ENCODE measurements at places on chromosomes 4 and X. TPM values are rescaled to one million over a fixed set of nuclear protein-coding genes. Genes with fewer than 3 reads are reported as not detected.

DNA sequence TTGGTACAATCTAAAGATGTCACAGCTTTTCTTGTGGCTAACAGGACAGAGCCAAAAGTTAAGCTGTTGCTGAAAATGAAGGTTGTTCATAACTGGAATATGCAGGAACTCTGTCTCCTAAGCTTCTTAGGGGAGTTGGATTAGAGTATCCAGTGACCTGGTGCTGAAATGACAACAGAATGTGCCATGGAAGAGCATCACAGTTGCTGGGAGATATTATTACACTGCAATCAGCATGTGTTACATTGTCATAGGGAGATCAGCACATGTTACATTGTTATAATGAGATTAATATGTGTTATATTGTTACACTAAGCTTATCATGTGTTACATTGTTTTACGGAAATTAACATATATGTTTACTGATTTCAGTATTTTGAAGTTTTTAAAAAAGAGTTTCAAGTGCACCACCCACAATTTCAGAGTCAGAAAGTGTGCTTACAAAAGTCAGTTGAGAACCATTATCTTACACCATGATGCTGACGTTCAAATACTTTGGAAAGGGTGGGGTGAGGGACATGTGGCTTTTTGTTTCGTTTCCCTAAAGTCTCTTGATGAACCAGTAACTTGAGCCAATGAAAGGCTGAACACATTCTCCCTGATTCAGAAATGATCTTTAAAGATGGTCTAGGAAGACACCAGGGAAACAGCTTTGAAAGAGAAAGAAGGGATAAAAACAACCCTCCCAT is 113.4 kb downstream of the DRD5 start:
- peak; percentile 45 for DNase-seq

DNA sequence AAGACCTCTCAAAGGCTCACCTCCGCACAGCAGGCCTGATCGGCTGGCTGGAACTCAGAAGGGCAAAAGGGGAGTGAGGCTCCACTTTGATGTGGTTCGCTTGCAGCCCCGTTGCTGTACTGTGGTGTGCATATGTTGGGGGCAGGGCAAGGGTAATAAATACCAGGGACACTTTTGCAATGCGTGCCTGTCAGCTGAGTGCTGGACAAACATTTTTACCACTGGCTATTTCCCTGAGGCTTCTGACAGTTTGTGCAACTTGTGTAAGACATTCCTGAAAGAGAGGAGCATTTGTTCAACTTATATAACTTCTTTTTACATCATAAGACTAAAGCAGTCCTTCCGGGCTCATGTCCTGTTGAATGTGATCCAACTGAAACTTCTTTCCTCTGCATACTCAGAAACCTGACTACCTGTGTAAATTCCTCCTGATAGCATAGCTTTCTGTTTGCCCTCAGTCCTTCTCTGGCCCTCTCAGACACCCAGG is 82.3 kb downstream of the SPRY1 start:
- peak; percentile 17 for DNase-seq

DNA sequence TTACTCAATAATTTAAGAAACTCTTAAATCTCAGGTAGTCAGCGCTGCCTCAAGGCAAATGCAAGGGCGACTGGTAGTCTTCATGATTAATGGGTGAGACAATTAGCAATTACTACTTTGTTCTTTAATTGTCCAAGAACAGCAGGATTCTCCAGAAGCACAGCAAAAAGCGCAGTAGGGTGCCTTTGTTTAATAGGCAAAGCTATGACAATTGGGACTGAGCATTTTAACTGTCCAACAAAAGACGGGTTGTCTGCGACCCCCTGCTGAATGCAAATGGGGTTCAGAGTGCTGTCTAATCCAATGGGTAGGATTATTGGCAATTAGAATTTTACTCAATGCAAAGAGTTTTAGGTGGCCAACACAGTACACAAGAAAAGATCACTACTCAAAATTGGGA is 286.1 kb downstream of the CHIC1 start:
- DNase-seq: no peak

DNA sequence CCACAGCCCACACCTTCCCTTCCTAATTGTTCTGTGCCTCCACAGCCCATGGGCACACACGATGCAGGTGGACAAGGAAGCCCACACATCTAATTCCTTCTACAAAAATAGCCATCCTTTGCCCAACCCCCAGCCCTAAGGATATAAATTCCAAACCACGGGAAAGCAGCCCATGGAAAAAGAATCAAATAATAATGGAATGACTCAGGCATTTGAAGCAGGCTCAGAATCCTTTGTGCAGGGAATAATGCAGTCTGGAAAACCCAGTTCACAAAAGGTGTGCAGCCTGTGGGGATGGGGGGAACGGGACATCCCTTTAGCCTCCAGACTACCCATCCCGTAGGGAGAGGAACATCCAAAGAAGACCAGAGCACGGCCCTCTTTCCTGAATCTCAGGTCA is 342.3 kb upstream of the GALNT7 start:
- DNase-seq: no peak

- no peak for DNase-seq
Measured at GRCh38 chr4:155592938-155593297, 73.7 kb upstream of the GUCY1A1 start.

GRCh38 chr4:154822775-154823174 is 41.7 kb downstream of the RBM46 start:
- DNase-seq: no peak

DNA sequence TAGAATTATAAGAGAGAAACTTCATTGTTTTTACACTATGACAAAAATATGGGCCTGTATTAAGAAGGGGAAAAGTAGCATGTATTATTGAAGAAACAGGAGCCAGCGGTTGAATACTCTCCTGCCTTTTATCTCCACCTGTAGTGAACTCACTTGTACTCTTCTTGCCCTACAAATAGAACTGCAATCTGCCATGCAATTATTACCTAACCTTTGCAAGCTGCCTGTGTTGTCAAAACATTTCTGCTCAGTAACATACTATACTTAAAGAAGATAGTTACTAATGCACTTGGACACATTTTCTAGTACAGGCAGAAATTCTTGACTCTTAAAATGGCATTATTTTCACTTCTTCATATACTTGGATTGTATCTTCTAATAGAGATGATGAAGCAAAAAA is 818.4 kb upstream of the GRID2 start:
- DNase-seq: no peak

DNA sequence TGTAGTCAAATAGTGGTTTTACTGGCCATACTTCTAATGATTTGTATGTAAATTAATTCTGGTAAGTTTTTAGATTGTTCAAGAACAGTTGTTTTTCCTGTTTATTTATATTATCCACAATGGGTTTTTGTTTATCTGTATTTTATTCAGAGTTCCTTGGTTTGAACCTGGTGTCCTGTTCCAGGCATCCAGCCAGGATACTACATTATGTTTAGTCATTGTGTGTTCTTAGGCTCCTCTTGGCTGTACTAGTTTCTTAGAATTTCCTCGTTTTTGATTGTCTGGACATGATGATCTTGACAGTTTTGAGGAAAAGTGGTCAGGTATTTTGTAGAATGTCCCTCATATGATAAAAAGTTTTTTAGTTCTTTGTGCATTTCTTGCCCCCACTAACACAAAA is 7.8 kb downstream of the TIGD2 start:
- DNase-seq: no peak

DNA sequence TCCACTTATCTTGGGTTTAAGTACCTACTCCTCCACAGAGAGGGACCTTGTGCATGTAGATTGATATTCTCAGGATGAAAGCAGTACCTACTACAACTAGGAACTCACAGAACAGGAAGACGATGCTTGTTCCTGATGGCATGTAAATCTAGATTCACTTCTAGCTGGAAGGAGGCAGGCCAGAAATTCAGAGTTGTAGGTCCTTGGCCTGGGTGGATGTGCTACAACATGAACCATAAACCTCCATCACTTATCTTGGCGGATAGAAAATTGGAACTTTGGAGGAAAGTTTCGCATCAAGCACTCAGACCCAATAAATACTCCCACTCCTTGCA is 9.3 kb upstream of the SMIM20 start:
- DNase-seq: no peak

GRCh38 chr4:125313989-125314667 is 627 bp upstream of the FAT4 start:
- no peak for DNase-seq

DNA sequence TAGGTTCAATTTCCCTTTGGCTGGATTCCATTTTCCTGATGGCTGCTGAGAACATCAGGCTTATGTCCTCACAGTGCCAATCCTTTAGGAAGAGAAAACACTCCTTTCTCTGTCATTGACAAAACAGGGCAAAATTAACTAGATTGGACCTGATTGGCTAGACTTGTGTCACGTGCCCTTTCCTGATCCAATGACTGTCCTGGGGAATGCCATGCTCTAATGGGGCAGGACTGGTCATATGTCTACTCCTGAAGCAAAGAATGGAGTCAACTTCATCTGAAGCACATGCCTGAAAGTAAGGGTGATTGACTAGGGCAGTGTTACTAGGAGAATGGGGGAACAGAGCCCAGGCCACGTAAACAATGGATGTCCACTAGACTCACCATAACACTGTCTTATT is 220.4 kb downstream of the KDR start:
- no peak for DNase-seq

- DNase-seq: peak; percentile 90
Measured at GRCh38 chr4:157389741-157390140, 169.2 kb downstream of the GRIA2 start.

DNA sequence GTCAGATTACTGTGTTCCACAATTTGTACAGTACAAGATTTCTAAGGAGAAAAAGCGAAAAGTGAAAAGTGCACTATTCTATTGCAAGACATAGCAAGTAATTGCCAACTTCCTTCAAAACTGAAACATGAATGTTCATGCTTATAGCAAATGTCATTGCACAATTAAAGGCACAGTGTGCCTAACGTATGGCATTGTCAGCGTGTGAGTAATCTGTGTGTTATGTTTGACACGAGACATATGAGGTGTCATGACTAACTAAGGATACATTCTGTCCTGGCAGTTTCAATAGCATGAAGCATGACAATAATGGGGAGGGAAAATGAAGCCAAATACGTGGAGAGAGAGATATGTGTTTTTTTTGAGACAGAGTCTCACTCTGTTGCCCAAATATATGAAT is 33.6 kb upstream of the TBC1D9 start:
- no peak for DNase-seq

GRCh38 chrX:152601848-152602616 is 35.7 kb upstream of the GABRQ start:
- no peak for DNase-seq

DNA sequence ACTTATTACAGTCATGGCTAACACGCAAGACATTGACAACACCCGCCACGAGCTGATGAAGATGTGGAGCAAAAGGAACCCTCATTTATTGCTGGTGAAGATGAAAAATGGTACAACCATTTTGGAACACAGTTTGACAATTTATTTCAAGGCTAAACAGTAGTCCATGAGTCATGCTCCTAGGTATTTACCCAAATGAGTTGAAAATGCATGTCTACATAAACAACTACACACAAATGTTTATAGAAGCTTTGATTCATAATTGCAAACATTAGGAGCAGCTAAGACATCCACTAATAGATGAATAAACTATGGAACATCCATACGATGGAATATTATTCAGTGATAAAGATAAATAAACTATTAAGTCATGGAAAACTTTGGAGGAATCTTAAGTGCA is 580.1 kb downstream of the RAPGEF2 start:
- DNase-seq: no peak

DNA sequence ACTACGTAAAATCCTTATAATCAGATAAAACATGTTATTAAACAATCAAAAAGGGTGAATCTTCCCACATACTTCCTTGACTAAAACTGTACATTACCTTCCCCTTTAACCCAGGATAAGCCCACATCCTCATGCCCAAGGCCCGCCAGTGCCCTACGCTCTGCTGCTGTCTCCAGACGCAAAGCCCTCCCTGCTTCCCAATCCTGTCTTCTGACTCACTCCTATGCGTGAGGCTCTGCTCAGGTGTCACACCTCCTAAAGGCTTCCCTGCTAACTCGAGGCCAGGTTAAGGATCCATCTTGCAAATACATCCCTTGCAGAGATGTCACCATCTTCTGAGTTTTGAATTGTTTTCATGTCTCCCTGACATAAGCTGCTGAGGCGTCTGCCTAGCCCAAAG is 61.6 kb downstream of the STX18 start:
- no peak for DNase-seq

GRCh38 chr4:105551965-105552746 is at the start of gene ARHGEF38:
Gene ARHGEF38, plus strand, starts transcription at chr4:105552620. Its CDS starts 146 bp downstream, at chr4:105552766.
- DNase-seq: peak; percentile 29

DNA sequence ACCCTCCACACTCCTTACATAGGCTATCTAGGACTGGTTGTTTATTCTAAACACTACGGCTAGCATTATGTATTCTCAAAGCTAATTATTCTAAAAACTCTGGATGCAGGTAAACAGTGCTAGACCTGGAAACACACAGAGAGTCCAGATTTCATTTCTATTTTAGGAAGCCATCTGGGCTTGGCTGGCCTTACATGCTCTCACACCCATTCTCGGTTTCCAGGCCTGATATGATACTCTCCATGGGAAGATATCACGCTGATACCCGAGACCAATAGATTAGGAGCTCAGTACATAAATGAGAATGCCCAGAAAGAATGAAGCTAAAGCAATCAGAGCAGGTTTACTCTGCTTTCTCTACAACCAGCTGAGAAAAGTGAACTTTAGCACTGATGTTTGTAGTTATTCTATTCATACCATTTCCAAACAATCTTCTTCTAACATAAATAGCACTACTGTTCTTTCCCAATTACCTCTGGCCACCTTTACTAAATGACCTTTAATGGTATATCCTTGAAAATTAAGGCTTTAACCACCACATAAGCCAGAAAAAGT is 973.3 kb downstream of the PCDH18 start:
- DNase-seq: peak; percentile 67

- DNase-seq: no peak
Measured at GRCh38 chr4:4914059-4914820, 54.8 kb downstream of the MSX1 start.

CENPVL1 gene
- total RNA-seq: not detected

SLC10A6 gene
- 0.51 TPM for total RNA-seq

PDK3 gene
- total RNA-seq: 22.2 TPM

OTUD6A gene
- total RNA-seq: not detected

CXCL8 gene
- total RNA-seq: 9.6 TPM

KCTD8 gene
- 0.41 TPM for total RNA-seq

CYTL1 gene
- 4.6 TPM for total RNA-seq

SMR3B gene
- not detected for total RNA-seq

RHOXF1 gene
- not detected for total RNA-seq

SULT1E1 gene
- total RNA-seq: 17.4 TPM

NEIL3 gene
- total RNA-seq: 3.0 TPM

ZFX gene
- total RNA-seq: 158 TPM

PLS3 gene
- total RNA-seq: 133 TPM

STOX2 gene
- 37.6 TPM for total RNA-seq

DDX53 gene
- not detected for total RNA-seq

UCP1 gene
- not detected for total RNA-seq

RAB9B gene
- 36.2 TPM for total RNA-seq

ABLIM2 gene
- total RNA-seq: 44.2 TPM

TEX13C gene
- not detected for total RNA-seq
